Endothelial cell of umbilical vein (primary cell): ENCODE measurements at places on chromosomes 6 and 20. TPM values are rescaled to one million over a fixed set of nuclear protein-coding genes. Genes with fewer than 3 reads are reported as not detected.

The TRERF1 gene
- 0.70 and 0.73 TPM in 2 replicates for polyA plus RNA-seq

The DSP gene
- 0.02 and 0.03 TPM in 2 replicates for polyA plus RNA-seq

The EDN1 gene
- polyA plus RNA-seq, result 492 and 498 TPM in 2 replicates

GRCh38 chr20:561437-562231 lies 18.0 kb upstream of the CSNK2A1 start:
- no peaks in the 10 kb centered on the region for H3K36me3 ChIP-seq
- DNase-seq, result peak; percentile 79
- H3K27ac ChIP-seq, result no peak overlapping the region
- no peak overlapping the region for H3K4me3 ChIP-seq
- peaks cover 9% of the 10 kb centered on the region for H3K27me3 ChIP-seq

DNA sequence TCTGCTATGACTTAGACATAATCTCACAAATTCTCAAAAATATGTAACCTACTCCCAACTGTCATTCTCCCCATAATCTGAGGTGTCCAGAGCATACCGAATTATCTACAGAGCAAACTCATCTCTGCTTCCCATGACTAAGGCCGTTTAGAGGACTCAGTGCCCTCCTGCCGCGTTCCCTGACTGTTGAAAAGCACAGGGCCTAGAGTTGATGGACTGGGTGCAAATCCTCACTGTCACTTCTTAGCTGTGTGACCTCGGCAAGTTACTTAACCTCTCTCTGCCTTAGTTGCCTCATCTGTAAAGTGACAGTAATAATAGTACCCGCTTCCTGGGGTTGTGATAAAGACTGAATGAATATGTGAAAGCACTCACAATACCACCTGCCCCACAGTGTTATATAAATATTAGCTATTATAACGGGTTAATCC lies 4.7 kb upstream of the TUBB2A start:
- no peaks in the 10 kb centered on the region for H3K27me3 ChIP-seq
- H3K36me3 ChIP-seq, result no peaks in the 10 kb centered on the region
- no peak overlapping the region for H3K4me3 ChIP-seq
- DNase-seq, result no peak
- H3K27ac ChIP-seq, result no peak overlapping the region

- no peaks in the 10 kb centered on the region for H3K27me3 ChIP-seq
- H3K27ac ChIP-seq, result no peak overlapping the region
Observed at GRCh38 chr6:105873211-105873704, 212.9 kb upstream of the PRDM1 start.

- H3K4me3 ChIP-seq, result no peak overlapping the region
- H3K27me3 ChIP-seq, result no peaks in the 10 kb centered on the region
- H3K36me3 ChIP-seq, result peaks cover 26% of the 10 kb centered on the region
- no peak overlapping the region for H3K27ac ChIP-seq
- no peaks in the 10 kb centered on the region for H3K4me1 ChIP-seq
- no peak for DNase-seq
Observed at GRCh38 chr6:7296602-7297001, 16.4 kb downstream of the SSR1 start.

DNA sequence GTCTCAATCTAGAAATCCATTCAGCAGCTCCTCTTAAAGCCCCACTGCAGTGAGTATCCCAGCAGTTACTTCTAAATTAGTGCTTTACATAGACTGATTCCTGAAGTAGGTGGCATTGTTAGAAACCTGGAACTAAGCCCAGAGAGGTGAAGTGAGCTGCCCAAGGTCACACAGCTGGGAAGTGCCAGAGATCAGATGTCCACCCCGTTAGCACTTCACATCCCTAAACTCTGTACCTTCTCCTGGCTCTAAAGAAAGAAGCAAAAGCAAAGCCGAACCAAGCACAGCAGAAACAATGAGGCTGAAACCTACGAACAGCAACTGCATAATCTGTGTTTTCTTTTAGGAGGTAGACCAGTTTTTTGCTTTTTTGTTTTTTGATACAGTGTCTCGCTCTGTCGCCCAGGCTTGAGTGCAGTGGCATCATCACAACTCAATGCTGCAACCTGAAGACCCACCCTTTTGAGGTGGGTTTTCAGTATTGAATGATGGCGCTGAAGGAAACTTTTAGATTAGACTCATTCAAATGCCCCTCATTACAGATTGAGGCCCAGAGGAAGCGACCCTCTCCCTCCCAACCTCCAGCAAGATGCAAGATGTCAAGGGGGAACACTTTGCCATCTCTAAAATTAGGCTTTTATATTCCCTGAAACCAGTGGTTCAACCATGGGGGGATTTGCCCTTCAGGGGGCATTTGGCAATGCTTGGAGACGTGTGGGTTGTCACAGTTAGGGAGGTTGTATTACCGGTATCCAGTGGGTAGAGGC lies 3.2 kb upstream of the ZMYND8 start:
- H3K27me3 ChIP-seq, result no peaks in the 10 kb centered on the region
- H3K4me3 ChIP-seq, result no peak overlapping the region
- H3K4me1 ChIP-seq, result peaks cover 64% of the 10 kb centered on the region
- peak overlapping the region; percentile 97 for H3K27ac ChIP-seq
- no peaks in the 10 kb centered on the region for H3K36me3 ChIP-seq
- no peak for DNase-seq

- H3K4me1 ChIP-seq, result peaks cover 6% of the 10 kb centered on the region
- H3K4me3 ChIP-seq, result no peak overlapping the region
- no peaks in the 10 kb centered on the region for H3K27me3 ChIP-seq
Observed at GRCh38 chr20:63578224-63579016, 4.4 kb upstream of the HELZ2 start.

- no peaks in the 10 kb centered on the region for H3K4me1 ChIP-seq
- peak; percentile 32 for DNase-seq
- H3K27ac ChIP-seq, result no peak overlapping the region
- no peaks in the 10 kb centered on the region for H3K27me3 ChIP-seq
Observed at GRCh38 chr6:5866547-5867051, 140.1 kb downstream of the NRN1 start.

DNA sequence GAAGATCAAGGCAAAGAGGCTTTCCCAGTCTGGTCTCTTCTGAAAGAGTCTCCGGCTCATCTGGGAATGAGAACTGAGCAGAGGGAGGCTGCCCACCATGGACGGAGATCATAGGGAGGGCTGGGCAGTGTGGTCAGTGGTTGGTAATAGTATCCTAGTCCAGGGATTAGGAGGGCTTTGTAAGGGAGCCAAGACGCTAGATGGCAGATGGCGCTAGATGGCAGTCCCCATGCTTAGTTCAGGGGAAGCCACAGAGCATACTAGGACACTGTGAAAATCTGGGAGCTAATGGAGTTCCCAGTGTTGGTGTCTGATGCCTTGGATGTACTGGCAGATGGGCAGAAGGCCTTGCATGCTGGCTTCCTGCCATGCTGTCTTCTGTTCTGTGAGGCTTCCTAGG lies 21.7 kb upstream of the DAAM2 start:
- no peak overlapping the region for H3K27ac ChIP-seq
- no peak overlapping the region for H3K4me3 ChIP-seq
- no peaks in the 10 kb centered on the region for H3K4me1 ChIP-seq
- no peaks in the 10 kb centered on the region for H3K27me3 ChIP-seq
- H3K36me3 ChIP-seq, result no peaks in the 10 kb centered on the region

GRCh38 chr20:8132484-8133309 lies 631 bp downstream of the PLCB1 start:
- no peaks in the 10 kb centered on the region for H3K36me3 ChIP-seq
- H3K27me3 ChIP-seq, result no peaks in the 10 kb centered on the region
- H3K4me1 ChIP-seq, result peaks cover 12% of the 10 kb centered on the region
- DNase-seq, result peak; percentile 41
- peak overlapping the region; percentile 83 for H3K4me3 ChIP-seq

DNA sequence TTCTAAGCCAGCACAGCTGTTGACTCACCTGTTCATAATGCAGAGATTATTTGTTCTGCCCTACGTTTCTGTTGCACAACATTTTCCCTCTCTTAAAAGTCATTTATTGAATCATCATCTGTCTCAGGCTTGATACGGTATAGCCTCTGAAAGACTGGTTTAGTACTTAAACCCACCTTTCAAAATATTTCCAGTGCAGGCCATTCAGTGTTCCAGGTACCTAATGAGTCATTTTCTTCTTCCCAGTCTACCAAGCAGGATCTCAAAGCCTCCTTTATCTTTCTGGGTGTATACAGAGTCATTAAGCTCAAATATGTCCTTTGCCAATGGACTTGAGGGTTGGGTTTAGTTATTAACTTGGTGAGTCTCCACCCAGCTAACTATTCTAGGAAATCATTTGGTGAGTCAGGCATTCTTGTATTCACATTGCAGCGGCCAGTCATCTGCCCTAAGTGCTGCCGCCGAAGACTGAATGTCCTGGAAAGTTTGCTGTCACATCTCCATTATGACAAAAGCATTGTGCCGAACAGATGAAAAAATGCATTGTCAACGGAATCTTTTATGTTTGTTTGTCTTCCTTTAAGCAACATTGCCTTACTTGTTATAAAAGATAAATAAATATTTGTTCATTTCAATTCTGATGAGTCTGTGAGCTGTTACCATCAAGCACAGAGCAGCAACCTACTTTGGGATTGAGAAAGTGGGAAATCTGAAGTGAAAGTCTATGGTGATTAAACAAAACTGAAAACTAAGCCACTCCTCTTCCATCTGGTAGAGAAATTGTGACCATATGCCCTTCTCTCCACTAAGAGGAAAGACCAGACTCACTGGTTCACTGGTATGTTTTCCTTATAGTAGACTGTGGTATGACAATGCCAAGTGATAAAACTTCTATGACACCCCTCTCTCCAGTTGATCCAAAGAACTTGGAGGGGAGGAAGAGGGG lies 14.3 kb upstream of the FAM135A start:
- no peak overlapping the region for H3K27ac ChIP-seq
- H3K4me1 ChIP-seq, result peaks cover 16% of the 10 kb centered on the region
- H3K36me3 ChIP-seq, result no peaks in the 10 kb centered on the region
- peak; percentile 49 for DNase-seq

GRCh38 chr20:10619427-10619826 lies 54.4 kb downstream of the JAG1 start:
- no peak overlapping the region for H3K4me3 ChIP-seq
- DNase-seq, result peak; percentile 76
- H3K27ac ChIP-seq, result no peak overlapping the region
- no peaks in the 10 kb centered on the region for H3K36me3 ChIP-seq
- H3K4me1 ChIP-seq, result peaks cover 22% of the 10 kb centered on the region

GRCh38 chr6:37488476-37488875 lies 11.2 kb downstream of the CCDC167 start:
- no peak for DNase-seq
- no peaks in the 10 kb centered on the region for H3K4me1 ChIP-seq
- H3K36me3 ChIP-seq, result no peaks in the 10 kb centered on the region

- no peak overlapping the region for H3K27ac ChIP-seq
- DNase-seq, result no peak
- H3K36me3 ChIP-seq, result peaks cover 2% of the 10 kb centered on the region
- no peaks in the 10 kb centered on the region for H3K4me1 ChIP-seq
- H3K4me3 ChIP-seq, result no peak overlapping the region
- no peaks in the 10 kb centered on the region for H3K27me3 ChIP-seq
Observed at GRCh38 chr6:15577550-15578171, 85.2 kb downstream of the DTNBP1 start.
